ENCODE measurements at places on chromosomes 11 and 22.

DNA sequence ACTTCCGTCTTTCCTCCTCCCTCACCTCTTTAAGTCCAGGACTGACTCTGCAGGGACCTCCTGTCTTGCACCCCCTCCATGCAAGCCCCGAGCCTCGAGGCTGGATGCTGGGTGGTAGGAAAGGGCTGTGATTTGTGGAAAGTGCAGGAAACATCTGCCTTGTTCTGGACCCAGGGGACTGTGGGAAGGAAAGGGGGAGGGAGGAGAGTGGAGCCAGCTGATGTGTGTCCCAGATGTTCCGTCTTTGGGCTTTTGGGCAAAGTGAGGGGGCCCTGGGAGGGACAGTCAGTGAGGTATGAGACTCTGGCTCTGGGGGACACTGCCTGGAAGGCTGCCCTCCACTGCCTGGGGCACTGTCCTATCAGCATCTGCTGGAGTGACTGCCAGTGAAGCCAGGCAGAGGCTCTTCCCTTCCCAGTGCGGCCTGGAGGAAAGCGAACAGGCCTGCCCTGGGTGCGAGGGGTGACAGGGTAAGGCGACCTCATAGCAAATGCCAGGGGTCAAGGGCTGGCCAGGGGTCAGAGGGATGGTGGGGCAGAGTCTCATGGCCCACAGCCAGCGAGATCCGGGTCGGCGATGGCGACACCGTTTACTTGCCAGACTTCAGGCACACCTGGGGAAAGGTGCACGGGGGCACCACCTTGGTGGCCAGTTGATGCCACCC is 1.7 kb downstream of the MRGPRD start:
- DNase-seq = no peak

DNA sequence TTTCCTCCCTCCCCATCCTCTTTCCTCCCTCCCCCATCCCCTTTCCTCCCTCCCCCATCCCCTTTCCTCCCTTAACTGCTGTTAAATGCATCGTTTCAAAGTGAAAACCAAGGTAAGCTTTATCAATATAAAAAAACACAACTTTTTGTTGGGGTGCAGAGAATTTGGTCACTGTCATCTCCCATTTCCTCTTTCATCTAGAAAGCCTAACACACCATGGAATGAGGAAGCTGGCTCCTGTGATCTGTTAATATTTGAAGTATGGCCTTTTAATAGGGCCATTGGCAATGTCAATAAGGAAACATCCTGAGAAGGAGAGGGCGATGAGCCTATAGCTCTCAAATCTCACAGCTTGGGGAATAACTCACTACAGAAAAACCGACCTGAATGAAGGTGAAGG is 7.0 kb downstream of the EXPH5 start:
- no peak for DNase-seq

DNA sequence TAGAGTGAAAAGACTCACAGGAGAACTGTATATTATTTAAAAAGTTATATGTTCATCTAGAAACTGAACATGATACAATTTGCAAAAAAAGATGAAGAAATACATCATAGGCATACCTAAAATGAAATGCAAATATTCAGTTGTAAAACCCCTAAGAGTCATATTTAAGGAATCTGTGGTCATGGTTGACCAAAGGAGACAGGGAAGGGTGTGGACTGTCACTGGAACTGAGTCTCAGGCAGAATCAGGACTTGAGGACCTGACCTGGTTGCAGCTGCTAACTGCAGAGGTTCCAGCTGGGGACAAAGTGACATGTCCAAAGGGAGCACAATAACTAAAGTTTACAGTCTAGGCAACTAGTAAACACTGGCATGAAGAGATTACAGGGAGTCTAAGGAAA is 211.3 kb upstream of the RAG2 start:
- DNase-seq = no peak

DNA sequence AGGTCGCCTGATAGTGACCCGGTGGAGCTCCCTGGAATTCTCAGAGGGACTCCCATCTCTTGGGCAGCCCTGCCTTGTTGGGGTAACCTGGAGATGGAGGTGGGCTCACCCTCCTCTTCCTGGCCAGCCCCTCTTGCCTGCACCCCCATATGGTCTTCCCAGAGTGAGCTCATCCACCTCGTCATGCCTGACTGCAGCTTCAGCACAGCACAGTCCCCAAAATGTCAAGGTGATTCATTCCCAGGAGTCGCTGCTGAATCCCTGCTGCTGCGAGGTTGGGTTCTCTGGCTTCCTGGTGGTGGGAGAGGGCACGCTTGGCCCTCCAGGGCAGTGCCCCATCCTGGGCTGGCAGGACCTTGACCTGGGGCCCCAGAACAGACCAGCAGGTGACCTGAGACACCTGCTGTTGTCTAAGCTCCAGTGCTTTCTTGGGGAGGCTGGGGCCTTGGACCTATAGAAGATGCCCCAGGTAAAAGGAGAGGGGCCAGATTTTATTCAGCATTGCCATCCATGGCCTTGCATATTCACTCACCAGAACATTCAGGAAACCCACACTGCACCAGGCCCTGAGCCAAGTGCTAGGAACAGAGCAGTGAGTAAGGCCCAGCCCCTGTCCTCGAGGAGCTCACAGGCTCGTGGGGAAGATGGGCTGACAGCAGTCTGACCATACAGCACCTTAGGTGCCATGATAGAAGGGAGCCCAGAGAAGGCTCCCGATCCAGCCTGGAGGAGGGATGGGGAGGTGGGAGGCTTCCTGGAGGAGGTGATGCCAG is 72.9 kb downstream of the CACNA1I start:
- no peak for DNase-seq

GRCh38 chr22:45320357-45320976 is 10.7 kb downstream of the FAM118A start:
- no peak for DNase-seq

DNA sequence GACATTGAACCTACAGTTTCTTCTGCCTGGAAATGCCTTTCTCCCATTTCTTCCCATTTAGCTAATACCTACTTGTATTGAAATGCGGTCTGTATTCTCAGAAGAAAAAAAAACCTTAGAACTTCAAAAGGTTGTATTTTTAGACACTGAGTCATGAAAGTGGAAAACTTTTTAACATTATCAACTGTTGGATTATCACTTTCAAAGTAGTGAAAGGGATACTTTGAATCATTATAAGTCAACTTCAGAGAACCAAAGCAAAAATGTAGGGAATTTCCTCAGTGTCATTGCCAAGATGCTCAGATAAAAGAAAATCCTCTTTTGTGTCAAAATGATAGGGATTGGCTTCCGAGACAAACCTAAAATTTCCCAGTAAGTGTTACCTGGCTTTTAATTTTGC is 6.6 kb downstream of the HOATZ start:
- DNase-seq = no peak

GRCh38 chr11:106276859-106277436 is 199.5 kb downstream of the AASDHPPT start:
- DNase-seq = no peak

GRCh38 chr22:20215742-20216141 is 52.4 kb downstream of the RTN4R start:
- DNase-seq = no peak

All from NCI-H1417 treated with DMSO at 0.1 percent for 48 hours (cell line).